EH (cell line): ENCODE measurements at places on chromosomes 1 and 21.
A peak's percentile ranks its signal among the peaks of the same experiment; 100 is the strongest.

DNA sequence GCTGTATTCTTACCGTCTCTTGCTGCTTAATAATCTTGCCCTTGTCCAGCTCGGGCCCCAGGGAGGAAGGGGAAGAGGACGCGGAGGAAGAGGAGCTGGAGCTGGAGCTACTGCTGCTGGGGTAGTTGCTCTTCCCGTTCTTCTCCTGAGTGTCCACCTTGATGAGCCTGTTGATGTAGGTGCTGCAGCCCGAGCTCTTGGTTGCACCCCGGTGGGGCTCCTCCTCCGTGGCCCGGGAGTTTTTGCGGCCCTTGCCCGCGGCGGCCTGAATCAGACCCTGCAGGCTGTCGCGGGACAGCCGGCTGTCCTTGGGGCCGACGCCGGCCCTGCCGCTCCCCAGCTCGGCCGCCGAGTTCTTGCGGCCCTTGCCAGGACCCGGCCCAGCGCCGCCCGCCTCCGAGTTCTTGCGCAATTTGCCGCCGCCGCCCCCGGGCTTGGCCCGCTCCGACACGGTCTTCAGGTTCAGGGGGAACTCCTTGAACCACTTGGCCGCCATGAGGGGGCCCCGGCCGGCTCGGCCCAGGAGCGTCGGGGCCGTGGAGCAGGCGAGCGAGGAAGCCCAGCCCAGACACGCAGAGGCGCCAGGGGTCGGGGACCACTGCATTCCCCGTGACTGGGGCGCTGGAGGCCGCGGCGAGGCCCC lies 475 bp upstream of the TDRD10 start:
- no peak for DNase-seq

DNA sequence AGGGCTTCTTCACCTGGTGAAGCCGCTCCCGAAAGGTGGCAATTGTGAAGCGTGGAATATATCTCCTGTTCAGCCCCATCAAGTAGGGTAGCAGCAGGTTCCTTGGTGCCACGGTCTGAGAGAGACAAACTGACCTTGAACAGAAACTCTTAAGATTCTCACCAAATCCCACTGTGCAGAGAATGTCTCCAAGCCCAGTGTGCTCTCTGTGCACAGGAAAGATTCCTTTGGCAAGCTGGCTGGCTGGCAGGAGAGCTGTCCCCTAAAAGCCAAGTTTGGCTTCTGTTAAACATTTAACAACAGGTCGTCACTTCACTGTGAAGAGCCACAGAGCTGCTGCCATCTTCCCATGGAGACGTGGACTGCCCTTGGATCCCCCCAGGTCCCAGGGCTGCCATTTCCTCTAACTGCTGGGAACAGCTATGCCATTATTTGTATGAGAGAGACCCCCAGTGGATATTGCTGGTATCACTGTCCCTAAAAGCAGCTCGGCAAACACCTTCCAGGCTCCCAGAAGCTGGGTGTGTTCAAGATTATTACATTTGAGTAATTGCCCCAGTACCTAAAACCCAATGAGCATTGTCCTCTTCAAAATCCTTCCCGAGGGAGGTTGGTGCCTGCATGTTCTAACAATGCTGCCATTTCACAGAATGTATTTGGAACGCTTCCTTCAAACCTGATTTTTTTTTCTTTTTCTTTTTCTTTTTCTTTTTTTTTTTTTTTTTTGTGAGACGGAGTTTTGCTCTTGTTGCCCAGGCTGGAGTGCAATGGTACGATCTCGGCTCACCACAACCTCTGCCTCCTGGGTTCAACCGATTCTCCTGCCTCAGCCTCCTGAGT lies 71.8 kb downstream of the CD58 start:
- DNase-seq: peak; percentile 76

DNA sequence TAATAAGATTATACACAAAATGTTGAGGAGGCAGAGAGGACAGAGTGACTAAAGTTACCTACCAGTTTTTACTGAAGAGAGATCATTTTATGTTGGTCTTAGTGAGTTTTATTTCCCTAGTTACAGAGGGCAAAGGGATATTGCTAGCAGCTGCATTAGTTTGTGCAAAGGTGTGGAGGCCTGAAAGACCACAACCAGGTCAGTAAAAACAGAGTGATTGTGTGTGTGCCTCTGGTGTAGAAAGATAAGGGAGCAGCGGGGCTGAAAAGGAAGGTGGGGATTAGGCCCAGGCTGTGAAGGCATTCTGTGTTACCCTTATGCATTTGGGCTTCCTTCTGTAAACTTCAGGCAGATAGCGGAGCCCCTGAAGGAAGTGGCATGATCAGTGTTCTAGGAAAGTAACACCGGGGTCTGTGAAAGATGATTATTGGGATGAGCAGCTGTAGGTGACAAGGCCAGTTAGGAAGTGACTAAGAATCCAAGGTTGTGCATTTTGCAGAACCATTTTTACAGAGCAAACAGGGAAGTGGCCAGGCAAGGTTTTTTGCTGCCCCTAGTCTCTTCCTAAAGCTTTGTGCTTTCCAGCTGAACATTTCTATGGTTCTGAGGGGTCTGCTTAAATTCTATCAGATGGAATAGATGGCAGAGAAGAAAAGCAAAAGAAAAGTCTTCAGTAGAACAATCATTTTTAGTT lies 3.7 kb downstream of the GADD45A start:
- no peak for DNase-seq

DNA sequence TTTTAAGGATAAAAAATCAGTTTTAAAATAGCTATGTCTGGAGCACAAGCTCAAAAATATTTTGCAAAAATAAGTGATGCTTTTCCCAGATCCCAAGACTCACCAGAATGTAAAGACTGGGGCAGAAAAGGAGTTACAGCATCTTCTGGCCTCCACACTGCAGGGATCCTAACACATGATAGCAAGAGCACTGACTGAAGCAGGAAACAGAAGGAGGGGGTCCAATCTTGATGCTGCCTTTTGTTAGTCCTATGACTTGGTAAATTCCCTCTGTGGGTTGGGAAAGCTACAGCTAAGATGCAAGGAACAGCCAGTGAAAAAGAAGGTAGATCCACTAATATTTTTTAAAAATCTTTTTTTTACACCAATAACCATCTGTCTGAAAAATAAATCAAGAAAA lies 54.2 kb upstream of the TNR start:
- no peak for DNase-seq

DNA sequence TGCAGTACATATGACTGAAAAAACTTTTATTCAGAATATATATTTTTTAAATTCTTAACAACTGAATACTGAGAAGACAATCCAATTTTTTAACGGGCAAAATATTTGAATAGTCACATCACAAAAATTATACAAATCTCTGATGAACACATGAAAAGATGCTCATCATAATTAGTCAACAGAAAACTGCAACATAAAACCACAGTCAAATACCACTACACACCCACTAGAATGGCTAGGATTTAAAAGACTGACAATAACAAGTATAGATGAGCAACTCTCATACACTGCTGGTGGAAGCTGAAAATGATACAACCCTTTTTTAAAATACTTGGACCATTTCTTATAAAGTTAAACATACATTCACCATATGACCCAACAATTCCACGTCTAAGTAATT lies 87.7 kb upstream of the TNFSF4 start:
- peak; percentile 63 for DNase-seq

- DNase-seq: peak; percentile 53
Measured at GRCh38 chr1:149936992-149937705, 470 bp upstream of the MTMR11 start.

- DNase-seq: no peak
Measured at GRCh38 chr1:14949270-14949835, 204.2 kb upstream of the TMEM51 start.

- DNase-seq: no peak
Measured at GRCh38 chr1:22536506-22536905, 26.8 kb upstream of the EPHA8 start.
